ENCODE measurements at places on chromosomes 5 and 9. TPM values are rescaled to one million over a fixed set of nuclear protein-coding genes. Genes with fewer than 3 reads are reported as not detected.

PLPP1 gene
- polyA plus RNA-seq: 94.9 TPM

ZFP2 gene
- 8.5 TPM for polyA plus RNA-seq

ANKRD18A gene
- polyA plus RNA-seq: 3.4 TPM

HACD4 gene
- polyA plus RNA-seq: 3.4 TPM

- DNase-seq: no peak
These were observed 48.1 kb downstream of the NEURL1B start for GRCh38 chr5:172689218-172689572.

DNA sequence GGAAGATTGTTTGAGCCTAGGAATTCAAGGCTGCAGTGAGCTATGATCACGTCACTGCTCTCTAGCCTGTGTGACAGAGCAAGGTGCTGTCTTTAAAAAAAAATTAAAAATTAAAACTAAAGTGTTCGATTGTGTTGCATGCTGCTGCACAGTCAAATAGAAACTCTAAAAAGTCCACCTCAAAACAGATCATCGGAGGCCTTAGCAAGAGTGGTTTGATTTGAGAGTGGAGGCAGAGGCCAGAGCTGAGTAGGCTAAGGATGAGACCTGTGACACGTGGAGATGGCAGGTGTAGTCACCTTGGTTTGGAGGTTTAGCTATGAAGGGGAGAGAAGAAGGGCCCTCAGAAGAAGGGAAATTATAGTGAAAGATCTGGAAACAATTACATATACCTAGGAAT, 2.8 kb upstream of the PTPDC1 start:
- DNase-seq: no peak

DNA sequence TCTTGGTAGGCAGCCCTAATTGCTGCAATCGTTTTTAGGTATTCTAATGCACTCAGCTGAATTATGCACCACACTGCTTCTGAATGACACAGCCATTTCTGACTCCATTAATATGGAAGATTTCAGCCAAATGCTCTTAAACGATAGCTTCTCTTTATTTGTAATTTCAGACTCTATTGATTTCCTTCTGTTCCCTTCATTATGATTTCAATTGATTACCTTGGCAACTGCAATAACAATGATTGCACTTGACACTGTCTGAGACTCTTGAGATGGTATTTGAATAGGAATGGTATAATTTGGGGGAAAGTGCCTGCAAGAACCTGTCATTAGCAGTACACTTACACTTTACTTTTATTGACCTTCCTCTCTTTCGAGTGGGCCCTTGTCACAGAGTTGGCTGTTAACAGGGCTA, 296.1 kb upstream of the DMAC1 start:
- DNase-seq: no peak

- DNase-seq: no peak
These were observed 15.7 kb downstream of the KIAA1958 start for GRCh38 chr9:112502175-112502946.

- no peak for DNase-seq
These were observed 243.5 kb downstream of the ENC1 start for GRCh38 chr5:74396913-74397622.

DNA sequence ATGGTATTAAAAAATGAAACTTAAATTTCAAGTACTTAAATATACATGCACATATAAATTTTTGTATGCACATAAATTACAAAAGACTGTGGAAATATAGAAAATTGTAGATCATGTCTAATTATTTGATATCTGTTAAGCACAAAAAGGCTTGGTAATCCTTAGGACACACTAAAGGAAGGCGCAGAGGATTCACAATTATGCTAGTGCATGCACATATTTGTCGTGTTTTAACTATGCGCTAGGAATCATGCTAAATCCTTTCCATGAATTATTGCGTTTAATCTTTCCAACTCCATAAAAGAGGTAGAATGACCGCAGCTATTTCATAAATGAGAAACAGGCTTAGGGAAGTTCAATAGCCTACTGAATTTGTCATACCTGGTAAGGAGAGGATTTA, 244.1 kb upstream of the ITGA1 start:
- DNase-seq: no peak

- DNase-seq: no peak
These were observed 85.3 kb downstream of the FAM114A2 start for GRCh38 chr5:153953411-153953810.

DNA sequence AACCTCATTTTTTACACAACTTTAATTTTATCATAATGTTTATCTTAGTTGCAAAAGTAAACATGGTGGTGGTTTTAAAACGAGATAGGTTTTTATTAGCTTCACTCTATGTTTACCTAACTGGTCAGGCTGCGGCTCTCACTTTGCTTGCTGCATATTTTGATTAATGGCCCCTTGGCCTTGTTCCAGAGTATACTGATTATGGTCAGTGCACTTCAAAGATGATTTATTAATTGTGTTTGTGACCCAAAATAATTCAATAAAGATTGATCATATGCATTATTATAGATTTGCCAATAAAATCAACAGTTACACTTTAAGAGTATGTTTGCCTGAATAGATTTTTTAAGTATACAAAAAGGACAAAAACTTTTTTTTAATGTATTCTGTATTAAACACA, 188.0 kb downstream of the XRCC4 start:
- DNase-seq: no peak

DNA sequence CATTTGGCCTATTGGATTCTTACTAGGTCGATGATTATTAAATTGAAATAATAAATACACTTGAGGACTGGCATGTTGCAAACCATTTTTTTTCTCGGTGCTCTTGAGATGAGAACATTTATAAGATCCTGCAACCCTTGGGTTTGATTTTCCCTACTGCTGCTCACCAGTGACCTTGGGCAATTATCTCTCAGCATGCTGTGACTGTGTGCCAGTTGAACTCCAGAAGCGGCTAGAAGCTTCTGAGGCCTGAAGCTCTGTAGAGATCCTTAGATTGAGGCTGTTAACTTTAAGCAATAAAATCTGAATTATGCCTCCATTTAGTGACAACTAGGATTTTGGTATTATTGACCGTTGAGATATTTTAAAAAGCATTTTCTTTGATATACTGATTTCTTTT, 489.8 kb downstream of the MAT2B start:
- DNase-seq: no peak

- DNase-seq: no peak
These were observed 30.4 kb downstream of the NFX1 start for GRCh38 chr9:33320568-33321261.

DNA sequence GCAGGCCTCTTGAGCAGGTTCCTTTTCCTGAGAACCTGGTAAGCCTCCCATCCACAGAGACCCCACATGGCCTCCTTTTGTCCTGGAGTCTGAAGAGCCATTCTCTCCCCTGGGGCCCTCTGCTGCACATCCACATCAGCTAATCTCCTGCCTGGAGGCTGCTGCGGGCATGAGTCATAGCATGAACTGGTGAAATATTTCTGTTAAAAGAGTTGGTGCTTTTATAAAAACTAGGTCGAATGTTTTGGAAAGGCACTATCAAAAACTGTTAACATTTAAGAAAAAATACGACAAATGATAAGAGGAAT, 399.4 kb downstream of the CTNND2 start:
- DNase-seq: no peak

GRCh38 chr5:169637085-169637548, at the start of gene DOCK2:
Gene DOCK2, plus strand, starts transcription at chr5:169637275. Its CDS starts 52 bp downstream, at chr5:169637327.
- no peak for DNase-seq

DNA sequence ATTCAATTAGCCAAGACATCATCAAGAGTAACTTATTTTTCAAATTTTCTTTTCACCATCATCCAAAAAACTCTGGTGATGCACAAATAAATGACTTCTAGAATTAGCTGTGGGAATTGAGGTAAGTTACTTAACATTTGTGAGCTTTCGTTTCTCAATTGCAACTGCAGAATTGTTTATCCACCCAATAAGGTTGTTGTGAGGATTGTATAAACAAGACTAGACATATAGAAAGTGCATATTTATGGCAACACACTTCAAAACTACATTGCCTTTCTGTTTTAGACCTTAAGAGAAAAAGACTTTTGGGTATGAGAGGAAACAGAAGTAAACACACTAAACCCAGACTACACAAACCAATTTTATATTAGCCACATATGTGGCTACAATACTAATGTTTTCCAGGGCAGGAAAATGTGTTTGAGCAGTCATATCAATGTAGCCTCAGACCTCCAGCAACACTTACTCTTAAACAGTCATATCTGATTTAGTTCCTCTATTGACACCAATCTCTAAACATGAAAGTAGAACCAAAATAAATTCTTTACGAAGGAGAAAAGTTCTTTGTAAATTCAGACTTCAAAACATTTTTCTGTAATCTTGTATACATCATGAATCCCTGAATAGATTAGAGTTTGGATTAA, 488.0 kb upstream of the CYLC2 start:
- no peak for DNase-seq

DNA sequence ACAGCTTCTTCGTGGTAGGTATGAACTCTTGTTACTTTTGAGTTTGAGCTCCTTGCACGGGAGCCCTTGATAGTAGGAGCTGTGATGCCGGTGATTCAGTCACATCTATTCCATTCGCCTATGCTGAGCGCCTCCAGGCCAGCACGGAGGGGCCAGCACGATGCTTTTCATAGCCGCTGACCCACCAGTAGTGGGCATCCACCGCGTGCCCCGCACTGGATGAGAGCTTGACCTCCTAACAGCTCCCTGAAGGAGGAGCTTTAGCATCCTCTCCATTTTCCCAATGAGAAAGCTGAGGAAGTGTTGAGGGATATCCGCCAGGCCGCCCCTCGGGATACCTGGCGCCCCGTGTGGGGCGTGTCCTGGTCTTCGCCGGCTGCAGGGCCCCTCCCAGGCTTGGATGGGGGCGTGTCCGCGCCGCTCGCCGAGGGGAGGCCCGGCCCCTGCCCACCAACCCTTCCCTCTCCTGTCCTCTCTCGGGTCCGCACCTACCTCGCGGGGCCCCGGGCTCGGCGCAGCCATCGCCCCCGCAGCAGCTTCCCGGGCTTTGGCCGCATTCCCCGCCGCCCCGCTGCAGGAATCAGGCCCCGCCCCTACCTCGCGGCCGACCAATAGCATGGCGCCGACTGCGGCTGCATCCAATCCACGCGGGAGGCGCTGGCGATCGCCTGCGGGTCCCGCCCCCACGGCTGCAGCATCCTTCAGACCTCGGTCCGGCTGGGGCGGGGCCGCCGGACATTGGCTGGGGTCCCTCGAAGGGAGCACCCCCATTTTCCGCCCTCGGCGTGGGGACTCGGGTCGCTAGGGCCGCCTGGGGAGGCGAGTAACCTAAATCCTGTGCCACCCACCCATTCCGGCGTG, at the start of gene PIP5KL1:
Gene PIP5KL1, minus strand, starts transcription at position 547 of the 861 bp plus-strand sequence. Its CDS starts 25 bp downstream, at position 522.
- DNase-seq: no peak

- no peak for DNase-seq
These were observed 6.0 kb upstream of the C1QTNF2 start for GRCh38 chr5:160376416-160376815.

DNA sequence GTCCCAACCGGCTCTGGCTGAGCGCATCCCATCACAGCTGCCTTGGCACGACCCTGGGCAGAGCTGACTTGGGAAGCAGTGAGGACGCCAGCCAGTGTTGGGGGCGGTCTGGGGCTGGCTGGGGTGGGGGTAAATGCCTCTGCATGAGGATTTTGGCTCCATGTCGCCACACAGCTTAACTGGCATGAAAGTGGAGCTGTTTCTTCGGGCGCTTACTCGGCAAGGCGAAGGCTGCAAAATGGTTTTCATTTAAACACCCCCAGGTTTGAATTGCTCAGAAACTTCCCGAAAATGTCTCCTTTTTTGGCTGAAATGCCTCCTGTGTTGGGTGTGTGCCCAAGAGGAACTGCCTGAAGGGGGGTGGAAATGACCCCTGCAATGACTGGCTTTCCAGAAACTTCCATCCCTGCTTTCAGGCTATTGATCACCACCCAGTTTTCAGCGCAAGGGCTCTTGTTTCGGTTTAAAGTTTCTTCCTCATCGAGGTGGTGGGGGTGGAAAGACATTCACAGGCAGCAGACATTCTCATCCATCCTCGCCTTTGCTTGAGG, 38.3 kb downstream of the PTGES start:
- DNase-seq: no peak

GRCh38 chr5:124263680-124264491, 482.6 kb downstream of the ZNF608 start:
- DNase-seq: no peak

DNA sequence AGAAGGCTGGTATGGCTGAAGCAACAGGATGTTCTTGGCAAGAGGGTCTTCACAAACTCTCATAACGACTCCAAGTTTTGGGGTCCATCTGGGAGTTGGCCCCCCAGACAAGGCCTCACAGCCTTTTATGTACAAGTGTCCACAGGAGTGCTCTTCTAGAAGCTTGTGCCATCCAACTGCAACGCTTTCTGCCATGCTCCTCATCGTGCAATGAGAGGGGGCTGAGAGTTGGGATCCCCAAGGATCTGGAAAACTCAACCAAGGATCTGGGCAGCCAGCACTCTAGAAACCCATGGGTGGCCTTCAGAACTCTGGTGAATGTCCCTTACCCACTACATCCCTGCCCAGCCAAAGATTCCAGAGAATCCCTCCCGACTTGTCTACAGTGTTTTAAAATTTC, 8.5 kb upstream of the AMBP start:
- no peak for DNase-seq

DNA sequence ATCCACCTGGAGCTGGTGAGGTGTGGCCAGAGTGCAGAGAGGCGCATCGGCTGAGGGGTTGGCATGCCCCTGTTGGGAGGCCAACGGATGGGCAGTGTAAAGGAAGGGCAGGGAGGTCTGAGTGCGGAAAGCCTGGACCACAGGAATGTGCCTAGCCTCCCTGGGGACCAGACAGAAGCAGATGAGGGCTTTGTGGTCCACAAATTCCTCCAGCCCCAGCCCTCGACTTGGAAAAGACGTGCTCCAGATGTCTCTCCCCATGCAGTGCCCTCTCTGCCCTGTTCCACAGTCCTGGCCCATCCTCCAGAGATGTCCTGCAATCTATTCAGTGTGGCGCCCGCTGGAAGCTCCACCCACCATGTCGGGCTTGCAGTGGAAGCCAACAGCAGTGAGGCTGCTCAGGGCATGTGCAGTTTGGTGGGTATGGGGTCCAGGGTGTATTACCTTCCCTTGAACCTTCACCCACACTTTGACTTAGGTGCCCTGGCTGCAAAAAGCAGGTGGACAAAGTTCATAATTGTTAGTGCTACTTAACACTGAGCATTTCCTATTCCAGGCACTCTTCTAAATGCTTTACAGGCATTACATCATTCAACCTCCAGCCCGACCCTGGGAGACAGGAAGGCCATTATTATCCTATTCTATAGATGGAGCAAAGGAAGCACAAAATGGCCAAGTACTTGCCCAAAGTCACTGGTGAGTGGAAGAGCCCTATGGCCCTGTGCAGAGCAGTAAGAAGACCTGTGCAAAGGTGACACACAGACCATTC, 120.2 kb upstream of the SLC25A48 start:
- no peak for DNase-seq

DNA sequence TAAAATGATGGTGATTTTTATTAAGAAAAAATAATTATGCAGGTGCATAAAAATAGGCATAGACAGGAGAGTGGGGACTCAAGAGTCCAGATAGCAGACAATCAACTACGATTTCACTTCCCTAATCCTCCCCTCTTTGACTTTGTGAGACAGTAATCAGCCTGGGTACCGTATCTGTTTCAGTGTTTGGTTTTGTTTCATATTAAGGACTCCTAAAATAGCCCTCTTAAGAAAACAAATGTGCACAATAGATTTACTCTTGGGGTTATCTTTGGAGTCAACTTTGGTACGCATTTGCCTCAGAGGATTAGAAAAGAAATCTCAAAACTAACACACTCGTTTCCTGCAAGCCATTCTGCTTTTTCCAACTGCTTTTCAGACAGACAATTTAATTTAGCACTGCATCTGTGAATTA, 96.3 kb downstream of the ZNF608 start:
- DNase-seq: no peak

Measured in right renal pelvis (tissue), 4 donors.